ENCODE measurements at places on chromosomes 11 and 22. TPM values are rescaled to one million over a fixed set of nuclear protein-coding genes. Genes with fewer than 3 reads are reported as not detected.

DNA sequence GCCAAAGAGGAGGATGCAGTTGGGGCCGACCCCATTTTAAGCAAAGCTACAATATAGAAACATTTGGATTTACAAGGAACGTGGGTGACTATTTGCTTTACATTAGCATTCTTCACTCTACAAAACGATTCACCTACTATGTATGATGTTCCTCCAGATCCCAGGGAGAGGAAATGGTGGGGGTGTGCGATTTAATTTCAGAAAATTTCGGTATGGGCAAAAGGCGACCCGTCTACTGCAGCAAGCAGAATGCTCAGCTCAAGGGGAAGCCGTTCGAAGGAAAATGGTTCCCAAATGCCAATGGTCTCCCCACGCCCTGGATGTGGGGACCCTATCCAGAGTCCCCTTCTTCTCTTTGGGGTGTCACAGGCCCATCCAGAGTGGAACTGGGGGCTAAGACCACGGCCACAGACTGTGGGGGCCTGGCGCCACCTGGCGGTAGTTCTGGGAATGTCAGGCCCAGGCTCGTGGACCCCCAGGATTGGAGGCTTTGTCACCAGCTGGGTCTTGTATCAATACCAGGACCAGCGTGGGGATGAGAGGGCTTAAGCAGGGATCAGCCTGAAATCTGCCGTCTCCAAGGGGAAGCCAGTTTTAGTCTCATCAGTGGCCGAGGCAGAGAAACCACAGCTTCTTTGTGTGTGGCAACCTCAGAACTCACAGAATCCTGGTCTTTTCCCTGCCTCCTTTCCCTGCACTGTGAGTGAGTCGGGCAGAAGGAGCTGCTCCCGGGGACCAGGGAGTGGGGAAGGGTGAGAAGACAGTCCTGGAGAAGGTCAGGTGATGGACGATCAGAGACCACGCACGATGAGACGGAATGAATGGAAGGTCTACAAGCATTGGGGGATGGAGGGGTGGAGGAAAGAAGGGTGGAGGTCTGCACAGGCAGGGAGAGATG lies 8.4 kb downstream of the LRRC10B start:
- peak; percentile 71 for DNase-seq

USP2 gene
- total RNA-seq: 0.91 TPM

- DNase-seq: no peak
These were observed 11.7 kb downstream of the BLID start for GRCh38 chr11:122104341-122104740.

UPK3A gene
- not detected for total RNA-seq

- DNase-seq: no peak
These were observed 16.0 kb upstream of the FTH1 start for GRCh38 chr11:61983419-61983818.

SPI1 gene
- total RNA-seq: 0.55 TPM

NAALAD2 gene
- not detected for total RNA-seq

All from activated T-cell treated with anti-CD3 and anti-CD28 coated beads, Interleukin-2, amount 50 U/mL, for 72 hours (primary cell).